ENCODE measurements at places on chromosomes 16 and 17. TPM values are rescaled to one million over a fixed set of nuclear protein-coding genes. Genes with fewer than 3 reads are reported as not detected.

Gene NACA2
- not detected for total RNA-seq

Gene ARL4D
- total RNA-seq: 54.7 TPM

Gene PIMREG
- 5.8 TPM for total RNA-seq

Gene BEAN1
- total RNA-seq: 1.8 TPM

Gene HOXB5
- not detected for total RNA-seq

Gene SCIMP
- 0.45 TPM for total RNA-seq

Gene NGFR
- 3.4 TPM for total RNA-seq

Gene CSH1
- not detected for total RNA-seq

Gene HSF5
- total RNA-seq: not detected

Gene PTX4
- total RNA-seq: not detected

Gene PHF12
- total RNA-seq: 22.7 TPM

Gene ABCA10
- total RNA-seq: 2.5 TPM

Measured in esophagus squamous epithelium (tissue), 5 donors.